ENCODE measurements at places on chromosomes 13 and 19.

DNA sequence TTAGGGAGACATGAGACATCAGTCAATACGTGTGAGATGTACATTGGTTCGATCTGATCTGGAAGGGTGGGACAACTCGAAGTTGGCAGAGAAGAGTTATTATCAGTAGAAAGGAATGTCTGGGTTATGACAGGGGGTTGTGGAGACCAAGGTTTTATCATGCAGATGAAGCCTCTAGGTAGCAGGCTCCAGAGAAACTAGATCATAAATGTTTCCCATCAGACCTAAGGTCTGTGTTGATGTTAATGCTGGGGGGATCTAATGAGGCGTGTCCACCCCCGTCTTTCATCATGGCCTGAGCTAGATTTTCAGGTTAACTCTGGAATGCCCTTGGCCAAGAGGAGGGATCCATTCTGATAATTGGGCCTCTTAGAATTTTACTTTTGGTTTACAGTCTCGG lies 187.0 kb upstream of the KL start:
- DNase-seq, result no peak

DNA sequence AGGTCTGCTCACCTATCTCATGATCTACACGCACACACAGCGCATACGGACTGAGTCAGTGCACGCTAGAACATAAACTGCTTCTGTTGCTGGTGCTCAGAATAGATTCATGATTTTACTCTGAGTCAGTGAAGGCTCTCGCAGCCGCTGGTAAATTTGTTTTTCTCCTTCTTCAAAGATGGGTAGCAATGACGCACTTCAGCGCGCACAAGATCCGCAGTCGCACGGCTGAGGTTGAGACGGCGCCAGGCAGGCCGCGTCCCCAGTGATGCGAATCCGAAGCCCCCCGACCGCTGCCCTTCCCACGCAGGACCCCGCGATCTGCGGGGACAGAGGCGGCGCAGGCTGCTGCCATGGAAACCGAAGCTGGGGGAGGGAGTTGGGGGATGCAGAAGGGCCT lies 103.7 kb upstream of the USP29 start:
- no peak for DNase-seq

GRCh38 chr13:73065665-73066340 lies 7.0 kb downstream of the KLF5 start:
- peak; percentile 17 for DNase-seq

GRCh38 chr19:38721979-38722773 lies 22.1 kb downstream of the CAPN12 start:
- DNase-seq, result peak; percentile 78

DNA sequence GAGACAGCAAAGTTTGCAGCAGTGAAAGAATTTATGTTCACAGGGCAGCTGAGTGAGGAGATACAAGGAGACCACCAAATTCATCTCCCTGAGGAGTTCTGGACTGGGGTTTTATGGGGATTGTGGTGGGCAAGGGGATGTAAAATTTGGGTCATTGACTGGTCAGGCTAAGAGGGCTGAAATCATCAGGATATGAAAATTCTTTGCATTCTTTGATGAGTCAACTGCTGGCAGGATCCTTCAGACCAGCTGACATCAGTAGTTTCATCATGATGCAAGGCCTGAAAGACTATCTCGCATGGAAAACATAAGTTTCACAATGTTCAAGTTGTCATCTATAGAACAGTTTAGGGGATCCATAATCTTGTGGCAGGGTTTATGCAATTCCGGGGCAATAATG lies 869.5 kb upstream of the PCDH9 start:
- no peak for DNase-seq

DNA sequence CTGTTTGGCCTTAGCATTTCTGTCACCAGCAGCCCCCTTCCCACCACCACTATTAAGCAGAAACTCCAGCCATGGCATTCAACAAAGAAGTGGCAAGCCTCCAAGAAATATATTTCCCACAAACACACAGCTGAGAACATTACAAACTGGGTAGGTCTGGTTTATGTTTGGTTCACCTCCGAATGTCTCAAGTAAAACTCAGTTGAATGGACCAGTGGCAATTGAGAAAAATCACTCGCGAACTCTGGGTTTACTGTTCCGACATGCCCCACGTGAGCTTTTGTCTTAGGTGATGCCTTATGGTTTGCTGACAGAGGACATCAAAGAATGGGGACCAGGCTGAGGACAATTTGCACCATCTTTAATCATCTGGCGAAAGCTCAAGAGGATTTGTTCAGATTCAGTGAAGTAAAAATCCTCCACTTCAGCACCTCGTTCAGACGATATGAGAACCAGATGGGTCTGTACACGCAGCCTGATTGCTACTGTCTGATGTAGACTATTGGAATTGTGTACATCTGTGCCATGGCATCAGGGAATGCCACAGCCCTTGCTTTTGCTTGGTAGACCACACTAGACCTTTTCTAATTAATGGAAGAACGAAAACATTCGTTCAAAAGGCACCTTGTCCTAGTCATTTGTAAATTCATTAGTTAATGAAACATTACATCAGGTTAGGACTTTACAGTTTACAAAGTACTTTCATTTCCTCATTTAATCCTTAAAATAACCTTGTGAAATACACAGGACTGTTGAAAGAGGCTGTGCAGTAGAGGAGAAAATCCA lies 59.4 kb downstream of the SLC10A2 start:
- peak; percentile 45 for DNase-seq

GRCh38 chr13:33348366-33348765 lies 62.8 kb upstream of the STARD13 start:
- DNase-seq, result no peak

DNA sequence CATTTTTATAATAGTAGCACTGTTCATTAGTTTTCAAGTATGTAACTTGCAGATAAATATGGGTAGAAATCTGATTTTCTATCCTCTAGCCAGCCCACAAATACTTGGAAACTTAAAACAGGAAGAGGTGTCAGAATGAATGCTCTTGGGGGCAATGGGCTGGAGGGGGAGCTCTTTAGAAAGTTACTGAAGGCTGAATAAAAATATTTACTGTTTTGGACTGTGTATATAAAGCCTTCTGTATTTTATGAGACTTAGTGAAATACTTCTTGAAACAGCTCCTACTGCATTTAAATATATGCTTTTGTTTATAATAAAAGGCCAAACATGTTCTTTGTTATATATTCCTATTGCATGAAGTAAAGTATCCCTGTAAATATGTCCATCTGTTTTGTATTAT lies 138.8 kb downstream of the RGCC start:
- no peak for DNase-seq

DNA sequence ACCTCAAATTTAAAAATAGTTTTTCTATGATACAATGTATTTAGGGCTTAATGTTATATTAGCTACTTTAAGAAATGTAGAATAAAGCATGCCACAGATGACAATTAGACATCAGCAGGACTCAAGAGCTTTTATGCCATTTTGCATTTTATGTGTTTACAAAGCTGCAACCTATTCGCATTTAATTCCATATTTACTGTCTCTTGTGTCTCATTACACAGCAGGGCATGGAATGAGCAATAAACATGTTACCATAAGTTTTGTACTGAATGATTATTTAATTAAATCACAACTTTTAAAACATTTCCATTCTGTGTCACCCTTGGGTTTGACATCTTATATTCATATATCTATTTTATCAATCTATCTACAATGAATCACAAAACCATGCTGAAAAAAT lies 1756.9 kb downstream of the PCDH9 start:
- no peak for DNase-seq

DNA sequence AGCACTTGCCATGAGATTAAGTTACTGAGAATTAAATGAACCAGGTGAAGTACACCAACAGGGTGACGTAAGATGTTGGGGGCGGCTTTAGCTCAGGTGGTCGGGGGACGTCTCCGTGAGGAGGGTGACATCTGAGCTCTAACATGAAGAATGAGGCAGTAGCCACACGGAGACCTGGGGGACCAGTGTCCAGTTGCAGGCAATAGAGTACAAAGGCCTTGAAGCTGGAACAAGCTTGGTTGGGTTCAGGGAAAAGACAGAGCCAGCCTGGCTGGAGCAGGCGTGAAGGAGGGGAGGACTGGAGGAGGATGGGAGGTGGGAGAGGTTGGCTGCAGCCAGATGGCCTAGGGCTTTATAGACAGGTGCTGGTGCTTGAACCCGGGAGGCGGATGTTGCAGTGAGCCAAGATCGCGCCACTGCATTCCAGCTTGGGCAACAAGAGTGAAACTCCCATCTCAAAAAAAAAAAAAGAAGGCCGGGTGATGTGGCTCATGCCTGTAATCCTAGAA lies 1.6 kb downstream of the SPINT2 start:
- DNase-seq, result peak; percentile 11
